ENCODE measurements at places on chromosomes 2 and 18.

GRCh38 chr2:127150996-127151395, 44.0 kb upstream of the BIN1 start:
- no peaks in the 10 kb centered on the region for H3K4me1 ChIP-seq
- no peak overlapping the region for H3K27ac ChIP-seq
- H3K4me3 ChIP-seq, result no peak overlapping the region
- DNase-seq, result no peak

- H3K4me3 ChIP-seq, result no peak overlapping the region
- H3K27me3 ChIP-seq, result no peaks in the 10 kb centered on the region
- DNase-seq, result no peak
- no peaks in the 10 kb centered on the region for H3K36me3 ChIP-seq
- H3K4me1 ChIP-seq, result no peaks in the 10 kb centered on the region
Observed at GRCh38 chr2:95329891-95330793, 33.0 kb downstream of the KCNIP3 start.

- no peak overlapping the region for H3K4me3 ChIP-seq
- peaks cover 41% of the 10 kb centered on the region for H3K27me3 ChIP-seq
- no peaks in the 10 kb centered on the region for H3K36me3 ChIP-seq
- H3K4me1 ChIP-seq, result peaks cover 2% of the 10 kb centered on the region
- no peak for DNase-seq
- H3K27ac ChIP-seq, result no peak overlapping the region
Observed at GRCh38 chr18:63836456-63836855, 51.0 kb upstream of the SERPINB2 start.

GRCh38 chr2:238567996-238568395, 141.3 kb downstream of the ASB1 start:
- H3K4me3 ChIP-seq, result no peak overlapping the region
- no peaks in the 10 kb centered on the region for H3K4me1 ChIP-seq
- no peak for DNase-seq
- peaks cover 6% of the 10 kb centered on the region for H3K27me3 ChIP-seq
- no peak overlapping the region for H3K27ac ChIP-seq
- no peaks in the 10 kb centered on the region for H3K36me3 ChIP-seq

DNA sequence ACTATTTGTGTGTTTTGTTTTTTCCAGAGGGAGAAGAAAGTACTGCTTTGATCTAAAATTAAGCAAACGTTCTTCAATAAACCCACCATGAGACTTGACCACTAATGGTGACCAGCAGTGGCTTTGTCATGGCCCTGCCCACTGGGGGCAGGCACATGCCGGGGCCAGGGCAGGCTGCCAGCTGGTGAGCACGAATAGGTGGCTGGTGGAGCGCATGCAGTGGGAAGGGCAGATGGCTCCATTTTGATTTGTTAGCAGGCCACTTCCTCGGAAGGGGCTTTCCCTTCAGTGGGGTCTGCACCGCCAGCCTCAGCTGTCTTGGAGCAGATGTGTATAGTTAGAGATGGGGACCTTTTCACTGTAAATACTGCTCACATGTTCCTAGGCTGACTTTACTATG, 277.1 kb downstream of the SOX11 start:
- H3K4me3 ChIP-seq, result no peak overlapping the region
- H3K36me3 ChIP-seq, result no peaks in the 10 kb centered on the region
- no peak for DNase-seq
- H3K4me1 ChIP-seq, result no peaks in the 10 kb centered on the region
